ENCODE measurements at places on chromosomes 1 and 21.

- DNase-seq = no peak
Observed at GRCh38 chr1:221735999-221736398, 5.9 kb downstream of the DUSP10 start.

DNA sequence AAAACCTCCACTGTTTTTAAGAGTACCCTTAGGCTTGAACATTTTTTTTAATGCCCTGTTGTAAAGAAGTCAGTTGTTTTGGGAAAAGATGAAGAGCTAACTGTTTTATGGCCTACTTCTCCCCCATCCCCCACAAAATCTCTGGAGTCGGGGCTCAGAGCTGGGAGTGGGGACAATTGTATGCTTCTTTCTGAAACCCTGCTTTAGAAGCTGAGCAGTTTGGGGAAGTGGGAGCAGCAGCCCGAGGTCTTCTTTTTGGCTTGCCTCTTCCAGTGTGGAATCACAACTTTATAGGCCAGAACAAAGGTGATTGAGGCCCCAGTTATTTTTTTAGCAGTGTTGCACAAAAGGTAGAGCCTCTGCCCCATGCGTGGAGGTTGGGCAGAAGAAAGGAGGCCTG is 25.2 kb downstream of the PPP2R5A start:
- DNase-seq = no peak

GRCh38 chr1:223052931-223053330 is 90.1 kb downstream of the TLR5 start:
- DNase-seq = no peak

DNA sequence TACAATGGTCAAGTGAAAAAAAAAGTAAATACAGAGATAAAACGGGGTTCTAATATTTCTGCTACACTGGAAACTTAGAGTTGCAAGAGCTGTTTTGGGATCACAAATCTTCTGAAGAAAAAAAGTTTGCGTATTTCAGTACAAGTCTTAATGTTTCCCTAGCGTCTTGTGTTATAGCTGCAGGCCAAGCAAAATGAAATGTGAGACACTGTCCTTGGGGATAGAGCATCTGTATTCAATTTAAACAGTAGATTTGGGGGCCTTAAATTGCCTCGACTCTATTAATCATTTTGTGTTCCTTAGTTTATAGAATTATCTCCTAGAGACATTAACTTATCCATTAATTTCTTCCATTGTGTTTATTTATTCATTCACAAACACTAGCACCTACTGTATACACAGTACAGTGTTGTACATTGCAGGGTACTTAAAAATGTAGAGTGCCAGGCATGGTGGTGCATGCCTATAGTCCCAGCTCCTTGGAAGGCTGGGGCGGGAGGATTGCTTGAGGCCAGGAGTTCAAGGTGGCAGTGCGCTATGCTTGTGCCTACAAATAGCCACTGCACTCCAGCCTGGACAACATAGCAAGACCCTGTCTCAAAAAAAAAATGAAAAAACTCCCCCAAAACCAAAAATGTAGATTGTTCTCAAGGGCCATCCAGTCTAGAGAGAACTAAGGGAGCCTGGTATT is 7.9 kb downstream of the DISC1 start:
- DNase-seq = no peak

- DNase-seq = no peak
Observed at GRCh38 chr1:41533016-41533730, 48.7 kb upstream of the EDN2 start.

DNA sequence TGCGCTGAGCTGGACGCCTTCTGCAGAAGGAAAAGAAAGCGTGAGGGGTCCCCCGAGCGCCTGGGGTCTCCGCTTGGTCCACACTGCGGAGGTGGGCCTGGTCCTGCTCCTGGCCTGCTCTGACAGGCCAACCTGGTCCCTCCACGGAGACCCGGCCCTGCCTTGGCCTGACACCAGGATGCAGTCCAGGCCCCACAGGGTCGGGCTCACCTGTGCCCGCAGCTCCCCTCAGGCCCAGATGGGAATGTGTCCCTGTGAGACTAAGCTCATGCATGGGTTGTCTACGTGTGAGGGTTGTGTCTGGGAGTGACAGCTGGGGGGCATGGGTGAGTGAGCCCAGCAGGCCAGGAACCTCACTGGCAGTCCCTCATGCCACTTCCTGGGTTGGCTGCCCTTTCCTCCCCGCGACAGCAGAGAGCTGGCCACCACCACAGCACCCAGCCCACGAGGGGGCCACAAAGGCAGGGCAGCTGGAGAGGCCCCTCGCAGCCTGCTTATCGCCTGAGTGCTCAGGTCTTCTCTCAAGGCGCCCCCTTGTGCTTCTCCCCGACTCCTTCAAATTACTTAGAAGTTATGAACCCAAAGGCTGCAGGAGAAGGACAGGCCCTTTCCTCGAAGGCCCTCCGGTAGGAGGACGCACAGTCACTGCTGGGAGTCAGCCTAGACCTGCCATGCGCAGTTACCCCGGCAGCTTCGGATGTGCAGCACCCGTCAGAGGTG is 41.1 kb downstream of the SLC45A1 start:
- no peak for DNase-seq

DNA sequence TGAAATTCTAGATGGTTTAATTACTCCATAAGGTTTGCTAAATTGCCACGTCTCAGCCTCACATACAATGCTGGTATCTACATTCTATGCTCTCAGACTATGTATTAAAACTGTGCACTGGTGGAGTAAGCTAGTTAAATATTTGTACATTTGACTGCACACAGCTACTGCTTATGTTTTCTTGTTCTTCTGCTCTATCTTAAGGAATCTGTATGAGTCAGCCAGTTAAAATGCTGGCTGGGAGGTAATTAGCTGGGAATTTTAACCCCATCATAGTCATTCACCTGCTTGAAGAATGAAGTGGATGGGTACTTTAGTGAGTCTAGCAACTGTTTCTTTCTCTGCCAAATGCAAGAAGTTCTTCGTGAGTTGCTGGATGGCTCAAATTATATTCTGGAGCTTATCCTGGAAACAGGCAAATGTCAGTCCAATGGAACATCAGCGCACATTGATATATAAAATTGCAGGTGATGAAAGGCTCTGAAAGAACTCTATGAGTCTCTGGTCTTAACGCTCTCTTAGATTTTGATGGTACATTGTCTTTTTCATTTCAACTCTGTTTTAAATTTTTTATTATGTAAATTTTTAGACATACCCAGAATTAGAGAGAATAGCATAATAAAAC is 83.4 kb downstream of the BACH1 start:
- DNase-seq = no peak

- no peak for DNase-seq
Observed at GRCh38 chr21:16305686-16306085, 575.9 kb downstream of the USP25 start.

- no peak for DNase-seq
Observed at GRCh38 chr1:166691476-166691875, 147.8 kb upstream of the POGK start.

GRCh38 chr1:93874025-93874651 is 4.9 kb downstream of the DNTTIP2 start:
- DNase-seq = peak; percentile 20

GRCh38 chr1:234997201-234997895 is 131.3 kb downstream of the TOMM20 start:
- DNase-seq = no peak

GRCh38 chr1:112188611-112189010 is 199.1 kb upstream of the KCND3 start:
- no peak for DNase-seq

GRCh38 chr1:176656257-176656995 is 193.5 kb downstream of the PAPPA2 start:
- no peak for DNase-seq

- DNase-seq = no peak
Observed at GRCh38 chr21:38989745-38990423, 184.2 kb downstream of the ETS2 start.

GRCh38 chr1:71232786-71233185 is 152.0 kb upstream of the ZRANB2 start:
- no peak for DNase-seq

- DNase-seq = no peak
Observed at GRCh38 chr1:73736125-73736524, 461.9 kb downstream of the LRRIQ3 start.

- no peak for DNase-seq
Observed at GRCh38 chr1:237031480-237031879, 10.5 kb upstream of the RYR2 start.

- no peak for DNase-seq
Observed at GRCh38 chr1:55065648-55066047, 26.3 kb downstream of the PCSK9 start.

DNA sequence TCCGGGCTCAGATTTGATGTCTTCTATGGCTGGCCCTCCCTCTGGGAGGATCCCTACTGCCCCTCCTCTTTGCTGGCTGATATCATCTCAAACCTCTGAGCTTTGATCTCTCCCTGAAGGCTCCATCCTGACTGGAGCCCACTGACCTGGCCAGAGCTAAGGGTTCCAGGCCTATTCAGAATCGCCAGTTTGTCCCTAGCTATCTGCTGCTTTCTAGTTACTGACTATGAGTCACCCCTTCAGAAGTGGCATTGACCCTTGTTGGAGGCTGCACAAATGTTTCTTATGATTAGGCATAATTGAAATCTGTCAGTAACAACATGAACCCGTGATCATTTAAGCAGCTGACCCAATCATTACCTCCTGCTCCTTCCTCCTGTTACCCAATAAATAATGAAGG is 87.1 kb downstream of the ABCA4 start:
- no peak for DNase-seq

- no peak for DNase-seq
Observed at GRCh38 chr1:156390469-156391365, 21.7 kb downstream of the RHBG start.

GRCh38 chr21:37192019-37192418 is 75.1 kb downstream of the VPS26C start:
- no peak for DNase-seq

DNA sequence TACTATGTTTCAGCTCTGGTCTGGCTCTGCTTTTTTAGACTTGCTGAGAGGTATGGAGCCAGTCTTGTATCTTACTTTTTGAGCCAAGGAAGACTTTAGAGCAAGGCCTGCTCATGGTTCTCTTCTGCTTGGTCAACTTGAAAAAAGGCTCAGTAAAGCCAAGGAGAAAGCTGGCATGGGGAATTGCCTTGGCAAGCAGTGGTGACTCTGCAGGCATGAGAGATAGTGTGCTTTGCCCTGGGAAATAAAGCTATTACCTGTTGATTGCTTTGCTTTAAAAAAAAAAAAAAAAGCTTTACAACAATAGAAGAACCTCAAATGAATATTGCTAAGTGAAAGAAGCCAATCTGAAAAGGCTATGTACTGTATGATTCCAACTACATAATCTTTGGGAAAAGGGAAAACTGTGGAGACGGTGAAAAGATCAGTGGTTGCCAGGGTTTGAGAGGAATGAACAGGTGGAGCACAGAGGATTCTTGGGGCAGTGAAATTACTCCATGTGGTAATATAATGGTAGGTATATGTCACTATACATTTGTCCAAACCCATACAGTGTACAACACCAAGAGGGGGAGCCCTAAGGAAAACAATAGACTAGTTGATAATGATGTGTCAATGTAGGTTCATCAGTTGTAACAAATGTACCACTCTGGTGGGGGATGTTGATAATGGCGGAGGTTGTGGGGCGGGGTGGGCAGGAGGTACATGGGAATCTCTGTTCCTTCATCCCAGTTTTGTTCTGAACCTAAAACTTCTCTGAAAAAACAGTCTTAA is 87.6 kb downstream of the HMCN1 start:
- no peak for DNase-seq

DNA sequence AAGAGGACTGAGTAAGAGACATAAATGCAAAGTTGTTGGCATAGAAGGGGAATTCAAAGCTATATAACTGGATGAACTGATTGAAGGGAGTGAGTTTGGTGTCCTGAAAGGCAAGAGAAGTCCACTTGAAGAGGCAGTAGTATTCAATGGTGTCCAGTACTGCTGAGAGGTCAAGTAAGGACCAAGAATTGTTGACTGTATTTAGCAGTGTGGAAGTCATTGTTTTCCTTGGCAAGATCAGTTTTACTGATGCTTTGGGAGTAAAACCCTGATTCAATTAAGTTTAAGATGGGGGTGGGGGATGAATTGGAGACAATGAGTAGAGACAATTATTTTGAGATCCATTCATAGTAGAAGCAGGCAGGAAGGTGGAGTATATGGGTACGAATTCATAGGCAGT is 5.8 kb upstream of the LRRC8D start:
- no peak for DNase-seq

- no peak for DNase-seq
Observed at GRCh38 chr1:42034426-42034825, 115.7 kb upstream of the HIVEP3 start.

DNA sequence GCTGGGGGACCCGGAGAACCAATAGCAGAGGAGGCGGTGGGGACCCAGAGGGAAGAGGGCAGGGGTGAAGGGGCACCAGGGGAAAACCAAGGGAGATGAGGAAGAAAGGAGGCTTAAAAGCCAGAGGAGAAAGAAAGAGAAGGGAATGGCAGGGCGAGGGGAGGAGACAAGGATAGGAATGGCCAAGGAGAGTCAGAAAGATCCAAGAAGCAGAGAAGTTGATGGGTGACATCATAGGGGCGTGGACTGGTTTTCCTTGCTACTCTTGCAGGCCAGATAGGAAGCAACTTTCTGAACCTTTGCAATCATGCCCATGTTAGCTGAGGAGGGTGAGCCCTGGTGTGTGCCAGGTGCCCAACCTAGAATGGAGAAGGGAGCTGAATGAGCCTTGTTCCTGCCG is 5.4 kb downstream of the NPR1 start:
- DNase-seq = no peak

GRCh38 chr1:92563457-92564216 is 76.9 kb upstream of the GFI1 start:
- DNase-seq = no peak

- peak; percentile 10 for DNase-seq
Observed at GRCh38 chr1:246784621-246785493, 60.6 kb downstream of the SCCPDH start.

DNA sequence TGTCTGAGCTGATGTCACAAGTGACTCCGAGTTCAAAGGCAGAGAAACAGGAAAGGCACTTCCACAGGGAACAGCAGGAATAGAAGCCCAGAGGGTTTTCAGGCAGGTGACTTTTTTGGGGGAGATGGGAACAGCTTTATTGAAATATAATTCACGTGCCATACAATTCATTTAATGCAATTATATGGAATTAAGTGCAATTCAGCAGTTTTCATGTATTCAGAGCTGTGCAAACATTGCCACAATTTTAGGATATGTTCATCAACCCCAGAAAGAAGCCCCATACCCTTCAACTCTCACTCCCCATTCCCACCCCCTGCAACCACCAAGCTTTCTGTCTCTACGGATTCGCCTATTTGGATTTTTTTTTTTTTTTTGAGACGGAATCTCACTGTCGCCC is 17.0 kb downstream of the KCNAB2 start:
- DNase-seq = no peak

GRCh38 chr1:208455821-208456220 is 211.6 kb upstream of the PLXNA2 start:
- DNase-seq = no peak

All from CD4-positive, alpha-beta T cell treated with Interleukin-17A for 4 hours (primary cell).